ENCODE measurements at places on chromosomes 2 and 18. TPM values are rescaled to one million over a fixed set of nuclear protein-coding genes. Genes with fewer than 3 reads are reported as not detected.

The GTF2A1L gene
- not detected for total RNA-seq

The HOXD3 gene
- not detected for total RNA-seq

The DSEL gene
- not detected for total RNA-seq

The MYO5B gene
- total RNA-seq: 4.4 TPM

The ATOH8 gene
- not detected for total RNA-seq

The ALLC gene
- not detected for total RNA-seq

The MROH2A gene
- total RNA-seq: not detected

The ZNF804A gene
- 1.7 TPM for total RNA-seq

DNA sequence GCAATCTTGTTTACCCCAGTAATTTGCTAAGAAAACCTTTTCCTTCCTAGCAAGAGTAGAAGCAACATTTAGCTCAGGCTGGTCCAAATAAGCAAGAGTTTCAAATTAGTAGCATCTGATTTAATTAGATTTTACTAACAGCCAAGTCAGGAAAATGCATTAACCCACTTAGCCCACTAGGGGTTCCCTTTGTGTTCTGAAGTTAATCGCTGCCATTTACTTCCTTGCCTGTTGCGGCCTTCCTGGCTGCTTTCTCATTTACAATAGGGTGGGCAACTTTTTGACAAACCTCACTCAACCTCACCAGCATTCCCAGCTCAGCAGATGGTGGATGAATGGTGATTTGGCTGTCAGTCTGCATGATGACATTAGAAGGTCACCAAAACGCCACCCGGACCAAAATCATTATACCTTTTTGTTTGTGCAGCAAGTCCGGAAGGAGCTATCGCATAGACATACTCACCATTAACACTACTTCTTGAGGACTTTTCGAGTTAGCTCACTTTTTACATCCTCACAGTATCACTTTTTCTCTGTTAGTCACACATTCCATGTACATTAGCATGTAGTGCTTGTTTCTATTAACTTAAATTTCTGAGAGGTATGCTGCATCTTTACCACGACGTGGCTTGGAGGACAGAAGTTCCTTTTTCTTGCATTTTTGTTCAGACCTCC, 101.5 kb upstream of the SETBP1 start:
- no peaks in the 10 kb centered on the region for H3K36me3 ChIP-seq
- H3K27ac ChIP-seq: no peak overlapping the region
- DNase-seq: no peak

DNA sequence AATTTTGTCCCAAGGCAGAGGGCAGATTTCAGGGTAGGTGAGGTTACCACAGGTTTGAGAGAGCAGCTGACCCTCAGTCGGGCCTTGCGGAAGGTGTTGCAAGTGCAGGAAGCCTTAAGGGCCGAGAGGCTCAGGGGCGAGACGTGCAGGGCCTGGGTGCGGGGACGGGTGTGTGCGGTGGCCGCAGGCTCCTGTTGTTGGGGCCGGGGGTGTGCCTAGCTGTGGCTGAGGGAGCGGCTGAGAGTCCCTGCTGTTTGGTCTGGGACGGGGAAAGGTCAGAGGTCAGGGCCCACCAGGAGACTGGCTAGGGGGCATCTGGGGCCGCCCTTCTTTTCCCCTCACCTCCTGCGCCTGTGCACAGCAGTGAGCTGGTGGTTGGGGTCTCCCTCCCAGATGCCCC, 52.5 kb downstream of the NTSR2 start:
- H3K27ac ChIP-seq: no peak overlapping the region
- no peaks in the 10 kb centered on the region for H3K4me1 ChIP-seq
- H3K4me3 ChIP-seq: no peak overlapping the region
- no peaks in the 10 kb centered on the region for H3K27me3 ChIP-seq

- H3K27ac ChIP-seq: no peak overlapping the region
- H3K36me3 ChIP-seq: no peaks in the 10 kb centered on the region
- no peak overlapping the region for H3K4me3 ChIP-seq
- no peaks in the 10 kb centered on the region for H3K4me1 ChIP-seq
- no peaks in the 10 kb centered on the region for H3K27me3 ChIP-seq
These were observed 61.8 kb downstream of the ATP8B1 start for GRCh38 chr18:57741273-57741672.

DNA sequence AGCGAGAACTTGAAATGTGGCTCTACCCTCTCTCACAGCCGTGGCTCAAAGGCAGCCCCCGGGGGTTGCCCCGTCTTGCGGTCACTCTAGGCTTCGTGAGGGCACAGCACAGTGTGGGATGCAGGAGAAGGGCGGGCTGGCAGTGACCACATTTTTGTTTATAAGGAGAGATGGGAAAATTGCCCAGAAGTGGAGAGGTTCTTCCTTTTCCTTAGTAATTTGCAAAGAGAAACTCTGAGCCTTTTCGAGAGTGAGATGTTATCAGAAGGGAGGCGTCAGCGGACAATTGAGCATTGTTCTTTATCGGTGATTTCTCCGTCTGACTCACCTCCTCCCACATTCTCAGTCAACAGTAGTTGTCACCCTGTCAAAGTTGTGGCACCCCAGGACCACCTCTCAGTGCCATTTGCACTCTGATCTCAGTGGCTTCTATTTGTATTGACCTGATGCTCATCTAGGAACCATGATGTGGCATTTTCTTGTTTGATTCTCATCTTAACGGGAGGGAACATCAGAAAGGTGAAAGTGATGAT, 89.6 kb downstream of the ACAA2 start:
- H3K4me3 ChIP-seq: no peak overlapping the region
- H3K4me1 ChIP-seq: peaks cover 5% of the 10 kb centered on the region
- H3K36me3 ChIP-seq: no peaks in the 10 kb centered on the region

DNA sequence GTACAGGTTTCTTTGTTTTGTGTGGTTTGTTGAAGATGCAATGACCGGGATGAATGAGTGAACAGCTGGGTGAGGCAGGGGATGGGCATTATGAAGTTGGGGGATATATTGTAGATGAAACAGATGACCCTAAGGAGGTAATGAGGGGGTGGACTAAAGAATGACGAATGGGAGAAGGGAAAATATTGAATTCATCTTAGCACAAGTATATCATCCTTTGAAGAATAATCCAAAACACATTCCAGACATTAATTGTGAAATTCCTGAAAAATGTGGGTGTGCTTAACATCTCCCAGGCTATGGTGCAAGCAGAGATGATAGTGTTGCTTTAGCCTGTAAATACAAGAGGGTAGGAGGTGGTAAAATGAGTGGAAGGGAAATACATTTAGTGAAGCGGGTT, 5.8 kb downstream of the CRIM1 start:
- H3K4me1 ChIP-seq: peaks cover 7% of the 10 kb centered on the region
- no peak overlapping the region for H3K27ac ChIP-seq
- H3K4me3 ChIP-seq: no peak overlapping the region
- H3K27me3 ChIP-seq: peaks cover 1% of the 10 kb centered on the region

DNA sequence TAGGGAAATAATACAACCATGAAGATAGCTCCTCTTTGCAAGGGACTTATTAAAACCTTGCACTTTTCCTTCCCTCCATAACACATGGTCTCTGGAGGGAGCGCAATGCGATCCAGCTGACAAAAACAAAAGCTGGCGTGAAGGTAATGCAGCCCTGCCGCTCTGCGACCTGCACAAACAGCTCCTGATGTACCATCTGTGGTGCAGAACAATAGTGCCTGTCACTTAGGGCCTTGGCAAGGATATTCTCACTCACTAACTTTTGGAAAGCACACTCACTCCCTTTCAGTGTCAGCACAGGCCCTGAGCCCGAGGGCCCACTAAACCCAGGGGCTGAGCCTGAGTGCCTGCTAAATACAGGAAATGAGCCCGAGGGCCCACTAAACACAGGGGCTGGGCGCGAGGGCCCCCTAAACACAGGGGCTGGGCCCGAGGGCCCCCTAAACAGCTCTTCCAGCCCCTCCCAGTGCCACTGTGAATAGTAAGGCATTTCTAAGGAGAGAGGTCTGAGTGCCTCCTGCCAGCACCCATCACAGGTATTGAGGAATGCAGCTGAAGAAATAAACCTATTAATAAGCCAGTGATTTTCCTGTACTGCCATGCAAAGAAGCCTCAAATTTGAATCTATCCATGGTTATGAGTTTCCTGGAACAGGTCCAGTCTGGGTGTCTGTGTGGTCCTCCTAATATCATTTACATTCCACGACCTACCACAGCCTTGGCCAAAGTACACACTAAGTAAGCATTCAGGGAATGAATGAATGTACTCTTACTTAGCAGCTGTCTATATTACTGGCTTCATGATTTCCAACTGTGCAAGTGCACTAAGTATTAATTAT, 9.3 kb downstream of the L3MBTL4 start:
- no peaks in the 10 kb centered on the region for H3K36me3 ChIP-seq
- no peaks in the 10 kb centered on the region for H3K27me3 ChIP-seq
- H3K4me1 ChIP-seq: peaks cover 10% of the 10 kb centered on the region
- H3K27ac ChIP-seq: no peak overlapping the region
- no peak overlapping the region for H3K4me3 ChIP-seq

GRCh38 chr18:54203914-54204313, 20.6 kb downstream of the MBD2 start:
- H3K27me3 ChIP-seq: no peaks in the 10 kb centered on the region
- H3K4me1 ChIP-seq: peaks cover 15% of the 10 kb centered on the region
- DNase-seq: no peak
- H3K4me3 ChIP-seq: no peak overlapping the region
- peaks cover 10% of the 10 kb centered on the region for H3K36me3 ChIP-seq

GRCh38 chr2:117536139-117536538, 278.4 kb upstream of the DDX18 start:
- no peaks in the 10 kb centered on the region for H3K36me3 ChIP-seq
- H3K27me3 ChIP-seq: no peaks in the 10 kb centered on the region
- no peak for DNase-seq
- no peak overlapping the region for H3K27ac ChIP-seq
- H3K4me1 ChIP-seq: no peaks in the 10 kb centered on the region
- H3K4me3 ChIP-seq: no peak overlapping the region

- no peaks in the 10 kb centered on the region for H3K36me3 ChIP-seq
- H3K27ac ChIP-seq: no peak overlapping the region
- no peak overlapping the region for H3K4me3 ChIP-seq
- DNase-seq: no peak
- no peaks in the 10 kb centered on the region for H3K27me3 ChIP-seq
- no peaks in the 10 kb centered on the region for H3K4me1 ChIP-seq
These were observed 45.6 kb downstream of the RAB27B start for GRCh38 chr18:54873884-54874255.

DNA sequence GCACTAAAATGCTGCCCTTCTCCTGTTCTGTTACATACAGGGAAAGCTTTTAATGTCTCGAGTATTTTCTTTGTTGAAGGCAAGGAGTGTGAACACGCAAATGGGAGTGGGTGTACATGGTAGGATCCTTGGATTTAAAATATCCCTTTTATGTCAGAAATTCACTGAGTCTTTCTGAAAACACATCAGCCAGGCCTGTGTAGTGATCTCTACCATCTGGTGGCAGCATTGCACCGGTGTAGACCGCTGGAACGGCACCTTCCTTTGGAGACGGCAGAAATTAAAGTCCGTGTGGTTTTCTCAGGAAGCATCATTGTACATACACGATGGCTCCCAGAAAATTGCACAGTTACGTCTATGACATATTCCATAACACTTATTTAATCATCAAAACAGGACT, 515.8 kb downstream of the GALR1 start:
- DNase-seq: no peak
- no peaks in the 10 kb centered on the region for H3K27me3 ChIP-seq
- H3K4me1 ChIP-seq: no peaks in the 10 kb centered on the region
- no peaks in the 10 kb centered on the region for H3K36me3 ChIP-seq
- no peak overlapping the region for H3K27ac ChIP-seq
- H3K4me3 ChIP-seq: no peak overlapping the region

GRCh38 chr2:43251171-43251731, 24.8 kb upstream of the ZFP36L2 start:
- H3K4me1 ChIP-seq: no peaks in the 10 kb centered on the region
- peaks cover 8% of the 10 kb centered on the region for H3K36me3 ChIP-seq
- H3K27me3 ChIP-seq: no peaks in the 10 kb centered on the region
- no peak overlapping the region for H3K4me3 ChIP-seq

GRCh38 chr2:241344925-241345651, 11.0 kb upstream of the FARP2 start:
- no peaks in the 10 kb centered on the region for H3K4me1 ChIP-seq
- no peak for DNase-seq
- H3K27me3 ChIP-seq: no peaks in the 10 kb centered on the region
- no peak overlapping the region for H3K27ac ChIP-seq
- H3K36me3 ChIP-seq: peaks cover 20% of the 10 kb centered on the region

DNA sequence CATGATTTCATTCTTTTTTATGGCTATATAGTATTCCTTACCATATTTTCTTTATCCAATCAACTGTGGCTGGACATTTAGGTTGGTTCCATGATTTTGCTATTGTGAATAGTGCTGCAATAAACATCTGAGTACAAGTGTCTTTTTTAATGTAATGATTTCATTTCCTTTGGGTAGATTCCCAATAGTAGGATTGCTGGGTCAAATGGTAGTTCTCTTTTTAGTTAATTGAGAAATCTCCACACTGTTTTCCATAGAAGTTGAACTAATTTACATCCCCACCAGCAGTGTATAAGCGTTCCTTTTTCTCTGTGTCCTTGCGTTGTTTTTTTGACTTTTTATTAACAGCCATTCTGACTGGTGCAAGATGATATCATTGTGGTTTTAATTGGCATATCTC, 59.1 kb upstream of the IL1RL1 start:
- H3K4me3 ChIP-seq: no peak overlapping the region
- H3K36me3 ChIP-seq: no peaks in the 10 kb centered on the region
- no peaks in the 10 kb centered on the region for H3K4me1 ChIP-seq

All from GM12878 (cell line).